Stimulated activated CD8-positive, alpha-beta memory T cell treated with anti-CD3 and anti-CD28 coated beads, Interleukin-7, amount 100 ng/mL, for 1 hour (primary cell): ENCODE measurements at places on chromosomes 3 and 15.
A peak's percentile ranks its signal among the peaks of the same experiment; 100 is the strongest.

DNA sequence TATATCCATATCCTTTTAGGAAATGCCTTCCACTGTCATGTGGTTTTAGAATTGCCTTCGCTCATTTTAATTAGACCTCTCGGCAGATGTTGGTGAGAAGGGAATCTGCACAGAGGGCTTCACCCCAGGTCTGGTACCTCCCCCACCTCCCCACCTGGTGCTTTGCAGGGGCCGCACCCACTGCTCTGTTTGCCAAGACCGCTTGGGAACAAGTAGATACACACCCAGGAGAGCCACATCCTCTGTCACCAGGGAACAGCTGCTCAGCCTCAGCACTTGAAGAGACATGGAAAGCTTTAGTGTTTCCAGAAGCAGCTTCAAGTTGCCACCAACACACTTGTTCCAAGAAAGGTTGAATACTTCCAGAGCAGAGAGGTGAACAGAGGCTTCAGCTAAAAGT, 21.8 kb downstream of the LRRC31 start:
- DNase-seq: no peak

DNA sequence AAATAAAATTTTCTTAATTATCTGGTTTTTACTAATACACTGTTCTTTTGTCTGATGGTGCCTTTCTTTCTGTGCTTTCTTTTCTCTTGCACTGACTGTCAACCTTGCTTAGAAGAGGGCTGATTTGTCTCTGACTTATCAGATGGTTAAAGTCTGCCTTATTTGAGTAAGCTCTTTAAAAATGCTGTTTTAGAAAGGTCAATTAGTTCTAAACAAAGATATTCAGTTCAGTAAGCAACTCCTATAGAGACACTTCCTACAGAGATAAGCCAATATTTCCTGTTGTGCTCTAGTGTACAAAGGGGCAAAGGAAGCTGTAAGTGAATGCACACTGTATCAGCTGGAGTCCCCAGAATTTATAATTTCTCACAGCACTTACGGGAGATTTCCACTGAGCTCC, 153.4 kb upstream of the TSPAN3 start:
- no peak for DNase-seq

GRCh38 chr3:71299160-71299559, 284.4 kb downstream of the FOXP1 start:
- DNase-seq: no peak

GRCh38 chr3:45258317-45258716, 32.2 kb upstream of the TMEM158 start:
- no peak for DNase-seq

DNA sequence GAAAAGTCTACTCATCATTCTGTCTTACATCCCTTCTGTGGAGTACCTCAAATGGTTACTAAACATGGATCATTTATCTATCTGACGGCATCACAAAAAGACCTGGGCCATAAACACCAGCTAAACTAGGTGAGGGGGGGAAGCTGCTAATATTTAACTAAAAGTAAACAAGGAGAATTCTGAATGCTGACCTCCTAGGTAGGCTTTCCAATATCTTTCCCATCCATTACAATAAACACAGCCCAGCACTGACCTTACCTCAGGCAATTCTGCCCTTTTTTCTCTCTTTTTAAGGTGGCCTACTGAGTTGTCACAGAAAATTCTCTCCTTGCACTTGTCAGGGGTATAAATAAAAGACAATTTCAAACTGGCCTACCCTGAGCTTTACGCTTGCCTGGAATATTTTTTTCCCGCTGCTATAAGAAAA, 33.1 kb downstream of the USF3 start:
- no peak for DNase-seq

- no peak for DNase-seq
Observed at GRCh38 chr15:63985221-63986184, 60.8 kb downstream of the DAPK2 start.

DNA sequence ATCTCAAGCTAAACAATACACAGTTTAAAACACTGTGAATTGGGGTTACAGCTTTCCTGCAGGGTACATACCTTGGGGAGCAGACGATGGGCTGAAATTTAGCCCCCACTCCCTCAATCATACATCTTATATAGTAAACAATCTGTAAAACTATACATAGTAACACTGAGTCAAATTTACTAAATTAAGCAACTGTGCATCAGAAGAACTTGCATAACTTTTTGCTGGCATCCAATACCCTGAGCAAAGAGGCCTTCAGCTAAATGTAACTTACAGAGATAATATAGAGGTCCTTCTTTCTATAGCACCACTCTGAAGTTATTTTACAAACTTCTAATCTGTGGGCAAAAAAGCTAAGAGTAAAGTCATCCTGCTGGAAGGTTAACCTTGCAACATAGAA, 603.6 kb upstream of the TGFBR2 start:
- DNase-seq: no peak

DNA sequence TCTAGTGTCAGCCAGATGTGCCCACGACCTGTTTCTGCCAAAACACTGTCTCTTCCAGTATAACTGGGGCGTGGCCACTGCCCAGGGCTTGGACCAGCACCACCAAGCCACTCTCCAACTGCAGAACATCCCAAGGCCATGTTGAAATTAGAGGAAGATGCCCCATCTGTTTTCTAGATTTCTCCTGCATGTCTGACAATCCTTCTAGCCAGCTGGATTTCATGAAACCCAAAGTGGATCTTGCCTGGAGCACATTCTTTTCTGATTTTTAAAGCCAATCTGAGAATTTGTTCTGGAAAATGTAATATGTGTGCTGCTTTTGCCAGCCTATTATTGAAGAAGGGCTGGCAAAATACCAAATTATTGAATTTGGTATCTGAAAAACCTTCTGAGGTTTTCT, 182.5 kb downstream of the SLCO3A1 start:
- DNase-seq: no peak

DNA sequence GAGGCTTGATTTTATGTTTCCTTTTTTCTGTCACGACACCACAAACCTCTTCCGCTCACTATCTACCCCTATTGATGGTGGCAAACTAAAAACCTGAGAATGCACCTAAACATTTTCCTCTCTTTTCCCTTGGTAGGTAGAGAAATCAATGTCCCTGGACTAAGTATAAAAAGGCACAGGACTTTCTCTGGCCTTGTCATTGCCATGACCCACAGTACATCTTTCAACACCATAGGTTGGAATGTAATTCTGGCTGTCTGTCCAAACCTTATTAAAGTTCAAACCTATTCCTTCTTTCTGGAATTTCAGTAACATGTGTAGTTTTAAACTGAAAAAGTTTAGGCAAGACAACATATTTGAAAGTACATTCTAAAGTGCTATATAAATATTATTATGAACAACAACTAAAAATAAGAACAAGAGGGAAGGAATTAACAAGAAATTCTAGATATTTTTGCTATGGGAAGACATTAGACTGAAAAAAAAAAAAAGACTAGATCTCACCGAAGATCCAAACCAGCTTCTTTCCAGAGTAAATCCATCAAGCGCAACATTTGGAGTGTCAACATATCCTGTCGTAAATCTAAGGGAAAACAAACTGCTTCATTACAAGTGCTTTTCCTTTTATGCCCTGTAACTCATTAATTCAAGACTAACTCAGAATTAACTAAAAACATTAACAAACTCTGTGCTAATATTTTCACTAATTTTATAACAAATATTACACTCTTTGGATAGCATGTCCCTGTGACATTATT, 73.1 kb downstream of the FAIM start:
- DNase-seq: no peak

GRCh38 chr3:42745291-42745745, 27.7 kb downstream of the CCDC13 start:
- DNase-seq: no peak

GRCh38 chr15:27993996-27994780, 104.9 kb downstream of the OCA2 start:
- DNase-seq: no peak

DNA sequence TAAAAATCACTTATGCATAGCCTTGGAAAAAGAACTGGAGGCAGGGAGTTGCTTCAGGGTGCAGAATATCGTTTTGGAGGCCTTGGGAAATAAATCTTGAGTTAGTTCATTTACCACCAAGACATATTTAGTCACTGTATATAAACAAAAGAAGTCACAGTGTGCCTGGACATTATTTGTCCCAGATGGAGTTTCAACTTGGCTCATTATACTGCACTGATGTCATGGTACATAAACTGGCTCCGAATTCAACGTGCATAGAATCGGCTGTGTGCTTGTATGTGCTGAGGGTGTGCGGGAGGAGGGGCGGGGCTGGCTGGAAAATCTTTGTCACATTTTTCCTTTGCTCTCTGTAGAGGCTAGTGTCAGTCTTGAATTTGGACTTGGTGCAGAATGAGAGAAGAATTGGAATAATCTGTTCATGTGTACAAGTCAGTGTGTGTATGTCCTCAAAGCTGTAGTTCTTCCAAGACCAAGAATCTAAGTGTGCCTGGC, 86.6 kb downstream of the FNDC3B start:
- no peak for DNase-seq

DNA sequence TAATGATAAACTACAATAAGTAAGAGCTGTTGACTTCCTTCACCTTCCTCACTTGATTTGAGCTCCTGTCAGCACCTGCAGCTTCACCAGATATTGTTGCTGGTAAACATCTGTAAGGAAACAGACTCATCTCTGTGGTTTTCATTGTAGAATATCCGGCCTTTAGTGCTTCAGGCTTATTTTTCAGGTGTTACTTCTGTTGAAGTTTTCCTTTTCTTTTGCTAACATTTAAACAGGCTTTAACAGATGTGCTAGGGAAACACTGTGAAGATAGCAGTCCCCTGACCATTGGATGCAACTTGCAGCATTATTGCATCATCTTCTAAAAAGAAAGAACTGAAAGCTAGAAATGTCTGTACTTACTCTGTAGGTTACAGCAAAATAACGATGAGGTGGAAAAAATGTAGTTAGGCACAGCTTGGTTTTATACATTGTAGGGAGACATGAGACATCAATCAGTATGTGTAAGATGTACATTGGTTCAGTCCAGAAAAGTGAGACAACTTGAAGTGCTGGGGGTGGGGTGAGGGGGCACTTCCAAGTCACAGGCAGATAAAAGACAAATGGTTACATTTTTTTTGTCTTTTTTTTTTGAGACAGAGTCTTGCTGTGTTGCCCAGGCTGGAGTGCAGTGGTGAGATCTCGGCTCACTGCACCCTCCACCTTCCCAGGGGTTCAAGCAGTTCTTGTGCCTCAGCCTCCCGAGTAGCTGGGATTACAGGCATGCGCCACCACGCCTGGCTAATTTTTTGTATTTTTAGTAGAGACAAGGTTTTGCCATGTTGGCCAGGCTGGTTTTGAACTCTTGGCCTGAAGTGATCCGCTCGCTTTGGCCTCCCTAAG, 10.2 kb downstream of the EDEM1 start:
- DNase-seq: no peak

GRCh38 chr15:62927196-62927595, 115.4 kb upstream of the TPM1 start:
- DNase-seq: no peak

DNA sequence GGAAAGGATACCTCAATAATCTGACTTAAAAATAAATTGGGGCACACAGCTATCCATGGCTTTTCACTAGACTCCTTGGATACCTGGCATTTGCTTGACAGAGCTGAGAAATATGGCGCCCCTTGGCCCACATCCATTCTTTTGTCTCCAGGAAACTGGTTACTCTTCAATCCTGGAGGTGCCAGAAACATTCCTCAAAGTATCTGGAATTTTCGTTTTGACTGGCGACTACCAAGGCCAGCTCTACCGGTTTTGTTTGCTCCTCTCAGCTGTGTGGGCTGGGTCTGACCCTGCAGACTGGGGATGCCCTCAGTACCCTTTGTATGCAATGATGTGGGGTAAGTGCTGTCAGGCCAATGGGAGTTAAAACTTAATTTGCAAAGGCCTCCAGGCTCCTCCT, 27.0 kb downstream of the KATNBL1 start:
- DNase-seq: no peak

GRCh38 chr15:78437107-78437761, 782 bp upstream of the IREB2 start:
- no peak for DNase-seq

DNA sequence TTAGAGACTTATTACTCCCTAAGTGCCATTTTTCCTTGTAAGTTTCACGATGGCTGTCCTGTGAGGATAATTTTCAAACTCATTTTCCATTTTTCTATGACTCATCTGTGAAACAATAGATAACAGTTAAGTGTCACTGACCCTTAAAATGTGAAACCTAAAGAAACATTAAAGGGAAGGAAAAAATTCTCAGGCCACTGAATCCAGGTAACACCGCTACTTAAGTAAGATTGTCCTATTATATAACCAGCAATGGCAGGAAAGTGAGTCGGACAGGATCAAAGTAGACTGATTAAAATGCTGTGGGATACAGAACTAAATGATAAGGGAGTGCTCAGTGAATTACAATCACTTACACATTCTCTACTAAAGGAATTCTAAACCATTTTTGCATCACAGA, 12.4 kb downstream of the PLD1 start:
- no peak for DNase-seq

- no peak for DNase-seq
Observed at GRCh38 chr15:47674586-47675232, 42.6 kb upstream of the SEMA6D start.

GRCh38 chr15:35727627-35728026, 181.7 kb upstream of the DPH6 start:
- DNase-seq: no peak

DNA sequence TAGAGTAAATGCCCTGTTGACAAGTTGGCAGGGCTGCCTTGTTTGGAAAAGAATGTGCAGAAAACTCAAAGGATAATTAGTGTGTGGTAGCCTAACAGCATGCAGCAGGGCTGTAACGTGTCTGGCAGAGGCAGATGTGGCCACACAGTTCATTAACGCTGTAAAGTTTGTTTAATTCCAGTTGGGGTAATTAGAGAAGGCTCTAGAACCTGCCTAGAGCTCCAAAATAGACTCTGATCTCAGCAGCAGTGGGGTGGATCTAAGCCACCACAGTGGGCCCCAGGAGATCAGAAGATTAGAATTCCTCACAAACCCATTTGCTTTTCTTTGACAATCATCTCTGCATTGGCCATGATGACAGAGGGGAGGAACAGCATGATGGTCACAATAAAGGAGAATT, 65.1 kb upstream of the LEKR1 start:
- DNase-seq: no peak

DNA sequence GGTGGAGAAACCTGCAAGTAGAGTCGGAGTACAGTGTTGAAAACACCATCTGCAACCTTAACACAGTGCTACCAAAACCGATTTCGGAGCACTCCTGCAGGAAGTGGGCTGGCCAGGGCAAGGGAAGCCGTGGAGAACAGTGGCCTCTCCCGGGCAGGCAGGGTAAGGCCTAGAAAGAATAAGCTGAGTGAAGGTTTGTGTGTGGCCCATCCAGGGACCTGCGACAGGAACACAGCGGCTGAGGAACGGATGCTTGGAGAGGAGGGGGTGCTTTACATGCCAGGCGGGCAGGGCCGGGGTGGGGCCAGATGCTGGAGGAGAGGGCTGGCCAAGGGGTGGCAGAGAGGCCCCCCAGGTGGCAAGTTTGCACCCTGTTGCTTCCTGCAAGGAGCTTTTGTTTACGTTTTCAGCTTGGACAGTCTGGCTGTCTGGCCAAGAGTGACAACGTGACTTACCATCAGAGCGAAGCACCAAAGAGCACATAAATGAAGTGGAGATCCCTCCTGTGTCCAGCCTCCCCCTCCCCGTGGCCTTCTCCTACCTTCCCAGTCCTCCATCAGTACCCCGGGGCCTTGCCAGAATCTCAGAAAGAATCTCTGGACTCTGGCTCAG, 156.5 kb downstream of the PGPEP1L start:
- DNase-seq: peak; percentile 21
